ENCODE measurements at places on chromosomes 12 and 14. TPM values are rescaled to one million over a fixed set of nuclear protein-coding genes. Genes with fewer than 3 reads are reported as not detected.

Gene A2ML1
- not detected for polyA plus RNA-seq

Gene DPF3
- polyA plus RNA-seq = 1.7 TPM

Gene PIWIL1
- not detected for polyA plus RNA-seq

Gene WSCD2
- not detected for polyA plus RNA-seq

Gene TAC3
- polyA plus RNA-seq = not detected

Gene TMEM263
- 41.3 TPM for polyA plus RNA-seq

Gene KLRG1
- polyA plus RNA-seq = 4.0 TPM

Gene SERPINA10
- polyA plus RNA-seq = not detected

Gene TBX3
- not detected for polyA plus RNA-seq

Data from GM12878 (cell line).